ENCODE measurements at places on chromosomes 5 and 9.

DNA sequence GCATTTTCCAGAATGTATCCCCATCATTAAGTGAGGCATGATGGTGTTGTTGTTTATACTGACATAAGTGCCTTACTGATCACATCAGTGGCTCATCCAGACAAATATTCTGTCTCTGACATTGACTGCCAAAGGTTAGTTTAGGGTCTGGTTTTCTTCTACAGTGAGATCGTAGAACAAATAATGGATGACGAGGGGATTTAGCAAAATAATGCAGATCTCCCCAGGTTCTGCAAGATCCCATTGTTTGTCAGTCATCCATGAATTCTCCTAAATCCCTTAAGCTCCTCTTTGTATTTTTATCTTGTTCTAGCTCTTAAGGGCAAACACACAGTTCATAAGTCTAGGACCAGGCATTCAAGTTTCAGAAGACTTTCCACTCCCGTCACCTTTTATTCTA, 93.1 kb upstream of the DHFR start:
- DNase-seq, result no peak

- DNase-seq, result no peak
Observed at GRCh38 chr5:12901696-12902095, 997.5 kb upstream of the CTNND2 start.

GRCh38 chr5:115946655-115947054, 15.6 kb upstream of the LVRN start:
- no peak for DNase-seq

- DNase-seq, result no peak
Observed at GRCh38 chr5:3010301-3010952, 258.9 kb upstream of the IRX2 start.

GRCh38 chr9:69066955-69067354, 31.4 kb downstream of the FXN start:
- no peak for DNase-seq

All from femur (tissue), 1 donor.